ENCODE measurements at places on chromosomes 6 and 20.

DNA sequence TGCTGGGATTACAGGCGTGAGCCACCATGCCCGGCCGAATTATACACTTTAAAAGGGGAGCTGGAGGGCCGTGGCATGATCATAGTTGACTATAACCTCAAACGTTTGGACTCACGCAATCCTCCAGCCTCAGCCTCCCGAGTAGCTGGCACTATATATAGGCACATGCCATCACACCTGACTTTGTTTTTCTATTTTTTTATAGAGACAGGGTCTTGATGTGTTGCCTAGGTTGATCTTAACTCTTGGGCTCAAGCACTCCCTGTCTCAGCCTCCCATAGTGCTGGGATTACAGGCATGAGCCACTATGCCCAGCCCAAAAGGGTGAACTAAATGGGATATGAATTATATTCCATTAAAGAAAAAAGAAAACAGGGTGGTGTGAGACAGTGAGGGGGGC is 7.8 kb downstream of the PTGIS start:
- DNase-seq: no peak

GRCh38 chr6:166244353-166245045 is 63.7 kb downstream of the PRR18 start:
- DNase-seq: no peak

- DNase-seq: no peak
Observed at GRCh38 chr6:134020071-134020470, 32.4 kb downstream of the SLC2A12 start.

DNA sequence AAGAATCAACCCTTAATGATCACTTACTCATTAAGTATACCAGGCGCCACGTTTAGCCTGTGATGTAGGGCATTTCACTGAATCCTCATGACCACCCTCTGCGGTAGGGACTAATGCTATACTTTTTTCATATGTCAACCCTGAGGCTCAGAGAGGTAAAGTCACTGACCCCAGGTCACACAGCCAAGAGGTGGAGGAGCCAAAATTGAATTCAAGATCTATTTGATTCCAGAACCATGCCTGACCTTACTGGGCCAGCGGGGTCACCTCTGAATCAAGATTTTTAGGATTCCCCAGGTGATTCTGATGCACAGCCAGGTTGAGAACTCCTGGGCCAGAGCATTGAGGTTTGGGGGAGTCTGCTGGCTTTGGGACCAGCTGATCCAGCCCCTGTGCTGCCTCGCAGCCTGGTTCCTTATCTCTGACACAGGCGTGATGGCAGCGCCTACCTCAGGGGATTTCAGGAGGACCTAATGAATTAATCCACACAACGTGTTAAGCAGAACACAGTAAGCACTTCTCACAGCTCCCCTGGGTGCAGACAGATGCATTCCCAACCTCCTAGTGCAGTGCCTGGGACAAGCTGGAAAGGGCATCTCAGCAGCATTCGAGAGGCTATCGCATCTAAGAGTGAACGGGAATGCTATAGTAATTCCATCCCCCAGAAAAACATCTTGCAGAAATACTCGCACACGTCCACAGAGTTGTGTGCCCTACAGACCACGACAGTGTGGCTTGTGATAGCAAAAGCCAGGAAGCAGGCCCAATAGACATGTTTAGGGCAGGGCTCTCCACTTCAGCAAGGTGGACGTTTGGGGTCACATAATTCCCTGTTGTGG is 101.4 kb upstream of the PTPN1 start:
- DNase-seq: no peak

DNA sequence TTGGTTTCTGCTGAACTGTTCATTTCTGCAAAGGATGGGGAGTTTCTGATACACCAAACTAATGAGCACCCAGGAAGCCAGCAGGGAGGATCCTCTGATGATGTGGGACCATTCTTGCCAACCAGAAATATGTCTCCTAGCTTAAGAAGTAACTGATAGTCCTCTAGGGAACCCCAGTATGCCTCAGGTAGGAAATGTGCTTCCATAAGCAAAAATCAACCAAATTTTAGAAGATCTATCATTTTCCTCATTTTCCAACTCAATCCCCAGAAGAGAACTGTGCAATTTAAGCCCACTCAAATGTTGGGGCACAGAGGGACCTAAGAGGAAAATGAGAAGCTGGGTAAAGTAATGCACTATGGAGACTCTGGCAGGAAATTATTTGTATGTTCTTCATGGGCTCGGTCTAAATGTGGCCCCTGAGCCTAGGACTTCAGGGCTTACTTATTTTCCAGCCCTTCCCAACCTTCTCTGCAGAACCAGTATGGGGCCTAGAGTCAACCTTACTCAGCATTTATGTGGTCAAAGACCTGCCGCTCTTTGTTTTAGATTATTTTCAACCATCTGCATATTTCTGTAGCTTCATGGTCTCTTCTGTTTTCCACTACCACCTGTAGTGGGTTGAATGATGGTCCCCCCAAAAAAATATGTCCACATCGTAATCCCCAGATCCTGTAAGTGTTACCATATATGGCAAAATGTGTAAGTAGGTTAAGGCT is 359.8 kb upstream of the CDH4 start:
- no peak for DNase-seq

DNA sequence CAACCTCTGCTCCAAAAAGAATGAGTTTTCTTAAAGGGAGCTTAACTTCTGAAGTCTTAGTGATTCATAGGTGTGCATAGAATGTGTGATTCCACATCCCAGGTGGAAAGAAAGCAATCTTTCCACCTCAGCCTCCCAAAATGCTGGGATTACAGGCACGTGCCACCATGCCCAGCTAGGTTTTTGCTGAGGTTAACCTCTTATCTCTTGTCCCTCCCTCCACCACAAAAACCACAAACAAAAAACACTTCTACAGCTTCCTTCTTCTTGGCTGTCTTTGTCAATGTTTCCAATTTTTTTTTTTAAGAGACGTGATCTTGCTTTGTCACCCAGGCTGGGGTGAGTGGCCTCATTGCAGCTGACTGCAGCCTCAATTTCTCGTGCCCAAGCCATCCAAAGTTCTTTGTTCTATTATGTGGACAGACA is 8.1 kb upstream of the CSE1L start:
- no peak for DNase-seq

DNA sequence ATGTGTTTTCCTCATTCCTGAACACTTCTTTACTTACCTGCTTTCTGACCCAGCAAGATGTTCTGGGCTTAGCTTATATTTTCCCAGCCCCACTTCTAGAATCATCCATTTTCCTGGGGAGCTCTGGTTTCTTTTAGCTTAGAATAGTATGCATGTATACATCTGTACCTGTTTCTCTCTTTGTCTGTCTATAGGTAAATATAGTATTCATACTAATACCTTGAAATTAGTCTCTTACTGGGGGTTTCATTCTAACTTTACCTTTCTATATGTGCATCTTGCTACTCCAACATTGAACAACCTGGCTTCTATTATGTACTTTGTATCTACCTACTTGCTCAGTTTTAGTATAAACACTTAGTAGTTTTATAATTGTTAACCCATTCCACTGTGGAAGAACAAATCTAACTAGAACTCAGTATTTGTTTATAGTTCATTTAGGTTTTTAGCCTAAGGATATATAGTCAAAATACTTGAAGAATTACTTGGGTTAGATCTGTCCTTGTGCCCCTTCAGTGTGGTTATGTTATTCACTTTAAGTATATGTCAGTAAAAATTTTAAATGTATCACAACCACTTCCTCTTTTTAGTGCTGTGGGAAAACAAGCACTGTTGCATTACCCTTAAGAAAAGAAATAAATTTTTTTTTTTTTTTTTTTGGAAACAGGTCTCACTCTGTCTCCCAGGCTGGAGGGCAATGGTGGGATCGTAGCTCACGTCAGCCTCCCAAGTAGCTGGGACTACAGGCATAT is 54.0 kb downstream of the ASXL1 start:
- no peak for DNase-seq

All from stimulated activated CD4-positive, alpha-beta T cell treated with anti-CD3 and anti-CD28 coated beads, Interleukin-1b, Interleukin-23, amount 100 ng/mL, for 4 hours (primary cell).